Dorsolateral prefrontal cortex (tissue), 122 donors: ENCODE measurements at places on chromosomes 1 and 21.

DNA sequence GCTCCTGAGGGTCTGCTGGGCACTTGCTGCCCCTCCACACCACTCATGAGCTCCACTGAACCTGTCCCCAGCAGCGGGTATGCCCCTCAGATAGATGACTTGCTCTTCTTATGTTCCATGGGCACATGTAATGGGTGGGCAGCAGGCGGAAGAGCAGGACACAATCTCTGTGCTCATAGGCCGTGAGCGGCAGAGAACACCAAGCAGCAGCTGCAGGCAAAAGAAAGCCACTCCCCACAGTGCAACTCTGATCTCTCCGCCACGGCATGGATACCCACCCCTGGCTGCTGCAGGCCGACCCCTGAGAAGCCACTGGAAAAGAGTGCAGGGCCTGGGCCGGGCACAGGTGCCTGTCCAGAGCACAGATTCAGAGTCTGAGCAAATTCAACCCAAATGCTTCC lies 135.2 kb upstream of the RUNX3 start:
- DNase-seq: no peak

GRCh38 chr1:160130486-160130885 lies 14.9 kb downstream of the ATP1A2 start:
- DNase-seq: no peak

- no peak for DNase-seq
Measured at GRCh38 chr1:166084613-166085012, 82.2 kb downstream of the FAM78B start.

DNA sequence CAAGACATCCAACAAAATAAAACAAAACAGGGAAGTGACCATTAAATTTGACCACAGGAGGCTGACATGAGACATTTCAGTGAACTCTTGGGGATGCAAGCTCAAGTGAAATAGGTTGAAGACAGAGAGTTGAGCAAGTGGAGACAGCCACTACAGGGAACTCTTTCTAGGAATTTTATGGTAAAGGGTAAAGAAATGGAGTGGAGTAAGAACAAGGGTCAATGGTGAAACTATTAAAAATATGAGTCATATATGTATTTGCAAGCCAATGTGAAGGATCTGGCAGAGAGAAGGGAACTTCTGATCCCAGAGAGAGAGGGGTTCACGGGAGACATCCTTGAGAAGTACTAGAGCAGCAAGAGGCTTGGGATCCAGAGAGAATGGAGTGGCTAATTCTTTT lies 9.1 kb upstream of the TRABD2B start:
- DNase-seq: no peak

- no peak for DNase-seq
Measured at GRCh38 chr1:46424730-46425129, 30.6 kb downstream of the FAAH start.

GRCh38 chr1:154844297-154844681 lies 25.8 kb downstream of the KCNN3 start:
- DNase-seq: no peak

- DNase-seq: no peak
Measured at GRCh38 chr1:65341381-65341780, 32.0 kb downstream of the DNAJC6 start.

GRCh38 chr1:84603941-84604830 lies 29.9 kb upstream of the CTBS start:
- no peak for DNase-seq

DNA sequence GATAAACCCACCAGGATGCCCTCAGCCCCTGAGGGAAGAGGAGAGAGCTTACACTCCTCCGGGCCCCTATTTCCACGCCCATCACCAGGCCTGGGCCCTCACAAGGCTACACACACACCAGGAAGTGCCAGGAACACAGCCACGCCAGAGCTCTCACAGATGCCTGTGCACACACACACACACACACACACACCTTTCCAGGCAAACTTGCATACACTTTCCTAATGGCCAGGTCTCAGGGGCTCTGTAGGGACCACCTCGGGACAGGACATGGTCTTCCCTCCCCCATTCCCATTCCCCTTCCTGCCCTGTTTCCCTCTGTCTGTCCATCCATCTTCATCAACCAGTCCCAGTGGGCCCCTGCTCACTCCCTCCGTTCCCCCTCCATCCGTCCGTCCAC lies 9.7 kb upstream of the EPHA2 start:
- no peak for DNase-seq

GRCh38 chr1:56410405-56410804 lies 169.0 kb downstream of the PLPP3 start:
- no peak for DNase-seq
